ENCODE measurements at places on chromosomes 4 and X. TPM values are rescaled to one million over a fixed set of nuclear protein-coding genes. Genes with fewer than 3 reads are reported as not detected.

DNA sequence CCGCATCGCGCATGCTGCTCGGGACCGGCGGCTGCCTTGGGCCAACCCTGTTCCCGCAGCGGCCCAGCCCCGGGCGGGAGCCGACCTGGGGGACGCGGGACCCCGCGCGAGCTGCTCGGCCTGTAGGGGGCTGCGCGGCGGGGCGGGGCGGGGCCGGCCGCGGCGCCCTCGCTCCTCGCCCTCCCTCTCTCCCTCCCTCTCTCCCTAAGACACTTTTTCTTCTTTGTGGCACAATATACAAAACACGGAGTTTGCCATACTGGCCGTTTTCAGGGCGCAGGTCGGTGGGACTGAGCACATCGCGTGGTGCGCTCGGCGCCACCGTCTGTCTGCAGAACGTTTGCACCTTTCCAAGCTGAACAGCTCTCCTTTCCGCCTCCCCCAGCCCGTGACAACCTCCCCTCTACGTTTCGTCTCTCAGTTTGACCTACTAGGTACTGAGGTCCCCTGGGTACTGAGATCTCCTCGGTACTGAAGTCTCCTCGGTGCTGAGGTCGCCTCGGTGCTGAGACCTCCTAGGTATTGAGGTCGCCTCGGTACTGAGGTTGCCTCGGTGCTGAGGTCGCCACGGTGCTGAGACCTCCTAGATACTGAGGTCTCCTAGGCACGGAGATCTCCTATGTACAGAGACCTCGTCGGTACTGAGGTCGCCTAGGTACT is 261.1 kb upstream of the PLCXD1 start:
- H3K36me3 ChIP-seq, result no peaks in the 10 kb centered on the region
- no peaks in the 10 kb centered on the region for H3K4me1 ChIP-seq
- H3K27me3 ChIP-seq, result no peaks in the 10 kb centered on the region

SPATA4 gene
- 88.7 TPM for total RNA-seq

GRCh38 chr4:12881945-12882584 is 602.1 kb downstream of the RAB28 start:
- no peaks in the 10 kb centered on the region for H3K4me1 ChIP-seq
- H3K4me3 ChIP-seq, result no peak overlapping the region
- no peaks in the 10 kb centered on the region for H3K36me3 ChIP-seq

MAGEA12 gene
- 8.9 TPM for total RNA-seq

- H3K4me3 ChIP-seq, result no peak overlapping the region
- no peaks in the 10 kb centered on the region for H3K4me1 ChIP-seq
- no peak for DNase-seq
Observed at GRCh38 chrX:39439906-39440798, 638.9 kb downstream of the MID1IP1 start.

TBX22 gene
- 93.9 TPM for total RNA-seq

Data from testis (tissue), 5 donors.